Bladder microvascular endothelial cell (primary cell): ENCODE measurements at places on chromosomes 12 and 14. TPM values are rescaled to one million over a fixed set of nuclear protein-coding genes. Genes with fewer than 3 reads are reported as not detected.

Gene TRPV4
- 0.49 and 1.9 TPM in 2 replicates for total RNA-seq

Gene CISTR
- total RNA-seq: not detected in 2 replicates

Gene TAS2R43
- total RNA-seq: 4.0 TPM in 1 of 2 replicates, not detected in the other

Gene KLRK1
- not detected in 2 replicates for total RNA-seq

Gene GDF3
- 0.06 and 0.16 TPM in 2 replicates for total RNA-seq

Gene PGF
- total RNA-seq: 121 and 214 TPM in 2 replicates

Gene DENND5B
- total RNA-seq: 5.2 and 16.6 TPM in 2 replicates

Gene GOLGA3
- total RNA-seq: 52.6 and 138 TPM in 2 replicates

Gene GLIPR1L1
- total RNA-seq: not detected in 2 replicates

Gene ISCU
- total RNA-seq: 82.6 and 115 TPM in 2 replicates

Gene LHX5
- not detected in 2 replicates for total RNA-seq

Gene AQP6
- total RNA-seq: not detected in 2 replicates

Gene GARIN6
- not detected in 2 replicates for total RNA-seq

Gene IFNG-AS1
- not detected in 2 replicates for total RNA-seq

Gene OR6C2
- total RNA-seq: not detected in 2 replicates
